Activated effector memory CD4-positive, alpha-beta T cell treated with anti-CD3 and anti-CD28 coated beads, Interleukin-2, amount 50 U/mL, for 16 hours (primary cell): ENCODE measurements at places on chromosomes 12 and 14.
A peak's percentile ranks its signal among the peaks of the same experiment; 100 is the strongest.

- no peak for DNase-seq
These were observed 71.4 kb downstream of the GNS start for GRCh38 chr12:64687816-64688215.

GRCh38 chr14:101125313-101125712, 221.8 kb upstream of the RTL1 start:
- no peak for DNase-seq

DNA sequence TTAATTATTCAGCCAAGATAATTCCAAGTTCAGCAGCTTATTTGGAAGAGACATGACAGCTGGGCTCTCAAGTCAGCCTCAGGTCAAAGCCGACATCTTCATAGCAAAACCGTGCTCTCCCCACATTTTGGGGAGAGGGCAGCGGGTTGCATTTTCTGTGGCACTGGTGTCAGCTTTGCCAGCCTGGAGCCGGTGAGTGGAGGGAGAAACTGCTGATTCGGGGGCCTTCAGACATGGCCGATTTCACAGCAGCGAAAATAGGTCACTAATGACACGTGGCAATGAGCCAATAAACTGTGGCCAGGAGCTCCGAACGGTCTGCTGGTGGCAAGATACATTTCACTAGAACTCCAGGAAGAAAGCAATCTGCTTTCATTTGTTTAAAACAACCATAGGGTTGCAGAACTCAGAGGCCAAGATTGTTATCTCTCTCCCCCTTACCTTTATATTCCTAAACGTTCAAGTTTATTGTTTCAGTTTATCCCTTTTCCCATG, 173.2 kb downstream of the CAND1 start:
- DNase-seq, result no peak

- no peak for DNase-seq
These were observed 130.3 kb upstream of the FUT8 start for GRCh38 chr14:65281991-65282895.

DNA sequence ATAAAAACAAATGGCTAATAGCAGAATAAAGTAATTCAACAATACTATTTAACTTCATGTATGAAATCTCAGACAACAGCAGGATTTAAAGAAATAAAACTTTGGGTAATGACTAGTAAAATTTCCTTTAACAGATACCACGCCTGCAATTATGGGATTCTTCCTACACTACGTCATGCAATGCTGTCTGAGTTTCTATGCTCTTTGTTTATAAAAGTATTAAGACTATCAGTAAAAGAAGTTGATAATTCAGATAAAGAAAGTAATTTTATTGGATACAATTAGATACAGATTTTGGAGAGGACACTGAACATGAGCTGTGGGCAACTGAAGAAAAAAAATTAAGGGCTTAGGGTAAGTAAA, 308.4 kb upstream of the LRFN5 start:
- no peak for DNase-seq

DNA sequence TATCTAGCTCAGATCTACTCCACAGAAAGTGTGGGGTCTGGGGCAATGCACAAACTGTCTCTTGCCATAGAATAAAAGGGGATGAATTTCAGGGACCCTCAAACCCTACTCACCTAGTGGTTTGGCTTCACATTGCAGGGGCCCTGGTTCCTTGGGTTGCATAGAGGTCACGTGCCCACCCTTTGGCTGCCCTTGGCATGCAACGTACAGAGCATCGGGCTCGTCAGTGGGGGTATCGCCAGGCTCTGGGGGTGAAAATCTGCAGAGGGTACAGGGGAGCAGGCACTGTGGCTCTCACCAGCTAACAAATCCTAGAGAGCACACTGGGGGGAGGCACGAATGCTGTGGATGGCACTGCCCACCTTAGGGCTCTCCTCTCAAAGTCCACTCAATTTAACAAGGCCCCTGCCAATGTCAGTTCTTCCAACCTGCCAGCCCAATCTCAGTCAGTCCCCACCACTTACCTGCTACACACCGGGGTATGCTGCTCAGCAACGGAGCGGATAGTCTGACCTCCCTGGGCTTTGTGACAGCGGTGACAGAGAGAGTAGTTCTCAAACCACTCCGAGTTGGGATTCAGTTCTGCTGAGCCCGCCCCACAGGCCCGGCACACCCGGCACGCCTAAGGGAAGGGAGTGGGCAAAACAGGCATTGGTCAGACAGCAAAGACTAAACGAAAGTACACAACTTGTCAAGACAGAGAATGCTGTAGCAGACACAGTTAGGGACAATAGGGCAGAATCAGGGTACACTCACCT, 8.0 kb downstream of the KMT2D start:
- DNase-seq, result no peak

DNA sequence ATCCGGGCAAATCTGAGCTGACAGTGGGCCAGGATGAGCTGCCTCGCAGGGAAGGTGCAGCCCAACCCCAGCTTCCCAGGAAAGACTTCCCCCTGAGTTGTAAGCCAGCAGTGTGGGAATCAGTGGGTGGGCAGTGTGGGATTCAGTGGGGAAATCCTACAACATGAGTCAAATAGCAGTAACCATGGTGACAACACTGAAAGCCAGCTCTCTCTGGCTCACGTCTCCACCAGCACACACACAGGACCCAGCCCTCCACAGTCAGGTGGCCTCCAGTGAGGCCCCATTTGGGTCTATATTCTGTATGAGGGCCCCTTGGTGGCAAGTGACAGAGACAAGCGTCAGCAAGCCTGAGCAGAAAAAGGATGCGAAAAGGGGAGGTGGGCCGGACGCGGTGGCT, 6.0 kb upstream of the LGALS3 start:
- DNase-seq, result no peak

DNA sequence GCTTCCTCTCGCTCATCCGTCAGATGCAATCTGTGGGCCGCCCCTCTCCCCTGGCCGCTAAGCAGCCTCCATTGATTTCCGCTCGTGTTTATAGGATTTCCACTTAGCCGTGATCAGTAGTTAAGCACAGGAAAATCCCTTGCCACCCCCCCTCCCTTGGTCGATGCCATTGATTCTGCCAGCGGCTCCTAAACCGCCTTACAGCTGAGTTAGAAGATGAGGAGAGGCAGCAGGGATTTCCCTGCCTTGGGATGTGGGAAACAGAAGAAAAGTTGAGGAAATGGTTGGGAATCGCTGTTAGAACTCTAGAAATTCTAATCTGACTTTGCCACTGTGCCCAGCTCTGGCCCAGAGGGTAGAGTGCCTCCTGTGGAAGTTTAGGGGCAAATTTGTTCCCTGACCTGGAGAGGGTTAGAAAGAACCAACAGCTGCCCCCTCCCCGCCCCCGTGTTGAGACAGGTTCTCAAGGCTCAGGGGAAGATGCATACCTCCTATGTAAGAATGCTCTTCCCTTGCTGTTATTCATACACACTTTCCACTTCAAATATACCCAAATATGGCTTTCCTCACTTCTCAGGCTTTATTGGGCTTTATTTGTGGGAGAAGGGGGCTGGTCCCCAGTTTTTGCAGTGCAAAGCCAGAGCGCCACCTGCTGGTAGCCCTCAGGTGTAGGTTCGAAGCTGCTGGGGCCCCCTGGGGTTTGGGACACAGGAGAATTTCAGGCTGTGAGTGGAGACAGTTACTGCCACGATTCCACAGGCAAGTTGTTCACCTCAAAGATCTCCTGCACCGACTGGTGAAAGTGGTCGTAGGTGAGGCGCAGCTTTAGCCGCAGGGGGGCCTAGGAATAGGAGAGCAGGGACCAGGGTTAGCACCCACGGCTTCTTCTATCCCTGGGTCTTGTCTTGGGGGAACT, 3.2 kb downstream of the THTPA start:
- peak; percentile 89 for DNase-seq

DNA sequence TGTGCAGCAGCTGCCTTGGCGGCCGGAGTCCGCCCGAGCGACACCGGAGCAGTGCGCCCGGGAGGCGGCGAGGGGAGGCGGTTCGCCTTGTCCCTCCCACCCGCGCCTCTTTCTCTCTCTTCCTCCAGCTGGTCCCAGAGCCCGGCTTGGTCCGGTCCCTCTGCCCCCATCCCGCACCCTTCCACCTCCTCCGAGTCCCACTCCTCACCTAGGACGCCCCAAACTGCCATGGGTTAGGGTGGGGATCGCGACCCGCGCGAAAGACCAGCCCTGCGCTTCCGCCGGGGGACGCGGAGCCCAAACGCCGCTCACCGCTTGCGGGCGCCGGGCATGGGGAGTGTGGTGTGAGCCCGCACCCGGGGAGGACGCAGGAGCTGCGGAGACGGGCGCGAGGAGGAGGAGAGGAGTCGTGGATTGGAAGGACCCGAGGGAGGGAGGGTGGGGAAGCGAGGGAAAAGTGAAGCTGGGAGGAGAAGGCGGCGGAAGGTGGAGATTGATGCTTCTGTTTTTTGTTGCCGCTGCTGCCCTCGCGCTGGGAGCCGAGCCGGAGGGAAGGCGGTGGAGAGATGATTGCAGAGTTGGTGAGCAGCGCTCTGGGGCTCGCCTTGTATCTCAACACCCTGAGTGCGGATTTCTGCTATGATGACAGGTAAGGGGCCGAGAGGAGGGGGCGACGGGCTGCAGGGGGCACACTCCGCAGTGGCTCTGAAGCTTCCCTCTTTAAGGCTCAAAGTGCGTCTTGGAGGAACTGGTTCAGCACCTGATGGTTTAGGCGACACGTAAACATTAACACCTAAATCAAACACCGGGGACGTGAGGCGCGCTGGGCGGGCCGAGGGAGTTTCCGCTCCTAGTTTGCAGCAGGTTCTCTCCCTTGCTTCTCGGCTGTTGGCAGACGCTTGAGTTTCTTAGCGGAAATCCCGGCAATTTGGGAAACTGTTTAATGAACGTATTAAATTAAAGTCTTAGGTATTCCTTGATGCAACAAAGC, 610 bp downstream of the TMTC2 start:
- DNase-seq, result peak; percentile 86

DNA sequence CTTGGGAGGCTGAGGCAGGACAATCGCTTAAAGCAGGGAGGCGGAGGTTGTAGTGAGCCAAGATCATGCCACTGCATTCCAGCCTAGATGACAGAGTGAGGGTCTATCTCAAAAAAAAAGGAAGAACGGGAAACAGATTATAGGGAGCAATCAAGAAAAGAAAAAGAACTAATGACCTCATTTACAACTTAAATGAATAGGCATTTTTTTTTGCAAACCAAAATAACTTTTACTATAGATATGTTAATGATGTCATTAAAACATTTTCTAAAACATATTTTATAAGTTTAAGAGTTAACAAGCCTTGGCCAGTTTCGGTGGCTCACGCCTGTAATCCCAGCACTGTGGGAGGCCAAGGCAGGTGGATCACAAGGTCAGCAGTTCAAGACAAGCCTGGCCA, 6.8 kb upstream of the RESF1 start:
- DNase-seq, result no peak

GRCh38 chr14:98964171-98964570, 307.8 kb downstream of the BCL11B start:
- DNase-seq, result no peak

DNA sequence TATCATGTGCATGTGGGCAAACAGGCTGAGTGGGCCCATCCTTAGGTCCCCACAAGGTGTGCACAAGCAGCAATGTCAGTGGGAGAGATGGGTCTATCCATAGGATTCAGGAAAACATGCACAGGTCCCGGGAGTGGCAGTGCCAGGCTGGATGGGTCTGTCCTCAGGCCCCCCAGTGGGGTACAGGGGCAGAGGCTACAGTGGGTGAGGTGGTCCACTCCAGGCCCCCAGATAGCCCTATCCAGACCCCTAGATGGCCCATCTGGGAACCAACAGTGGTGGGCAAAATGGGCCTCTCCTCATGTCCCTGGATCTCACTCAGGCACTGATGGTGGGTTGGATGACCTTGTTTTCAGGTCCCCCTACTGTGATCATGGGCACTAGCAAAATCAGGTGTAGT, 277.8 kb upstream of the SYT1 start:
- no peak for DNase-seq

DNA sequence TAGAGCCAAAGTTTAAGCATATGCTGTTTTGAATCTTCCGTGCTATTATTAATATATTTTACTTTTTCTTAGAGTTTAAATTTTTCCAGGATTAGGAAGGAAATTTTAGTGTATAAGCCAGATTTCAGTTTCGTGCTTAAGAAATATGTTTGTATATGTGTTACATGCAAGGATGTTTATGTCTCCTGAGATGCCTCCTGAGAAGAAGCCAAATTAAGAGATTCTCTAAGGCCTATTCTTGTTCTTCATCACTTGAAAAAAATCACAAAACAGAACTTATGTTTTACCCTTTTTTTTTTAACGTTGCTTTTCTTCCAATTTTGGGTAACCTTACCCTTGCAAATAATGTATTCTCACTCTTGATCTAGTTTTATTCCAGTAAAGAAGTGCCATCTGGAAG, 412.7 kb downstream of the TMTC2 start:
- DNase-seq, result no peak

DNA sequence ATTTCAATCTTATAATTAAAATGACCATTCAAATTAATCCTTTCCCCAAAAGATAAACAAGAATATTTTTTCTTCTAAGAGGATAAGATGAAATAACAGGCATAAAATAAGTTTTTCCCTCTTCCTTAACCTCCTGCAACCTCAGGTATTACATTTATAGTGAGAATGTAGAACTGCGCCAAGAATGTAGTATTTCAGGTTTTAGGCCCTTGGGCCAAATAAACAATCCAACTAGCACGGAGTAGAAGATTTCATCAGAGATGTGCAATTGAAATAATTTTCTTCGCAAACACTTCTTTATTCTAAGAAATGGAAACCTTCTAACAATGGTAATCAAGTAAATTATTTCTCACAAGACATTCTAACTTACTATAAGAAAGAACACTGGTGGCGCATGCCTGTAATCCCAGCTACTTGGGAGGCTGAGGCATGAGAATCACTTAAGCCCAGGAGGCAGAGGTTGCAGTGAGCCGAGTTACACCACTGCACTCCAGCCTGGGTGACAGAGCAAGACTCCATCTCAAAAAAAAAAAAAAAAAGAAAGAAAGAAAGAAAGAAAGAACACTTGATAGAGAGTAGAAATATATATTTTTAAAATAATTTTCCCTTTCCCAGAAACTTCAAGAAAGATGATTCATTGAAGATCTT, 100.8 kb downstream of the TAOK3 start:
- DNase-seq, result no peak

DNA sequence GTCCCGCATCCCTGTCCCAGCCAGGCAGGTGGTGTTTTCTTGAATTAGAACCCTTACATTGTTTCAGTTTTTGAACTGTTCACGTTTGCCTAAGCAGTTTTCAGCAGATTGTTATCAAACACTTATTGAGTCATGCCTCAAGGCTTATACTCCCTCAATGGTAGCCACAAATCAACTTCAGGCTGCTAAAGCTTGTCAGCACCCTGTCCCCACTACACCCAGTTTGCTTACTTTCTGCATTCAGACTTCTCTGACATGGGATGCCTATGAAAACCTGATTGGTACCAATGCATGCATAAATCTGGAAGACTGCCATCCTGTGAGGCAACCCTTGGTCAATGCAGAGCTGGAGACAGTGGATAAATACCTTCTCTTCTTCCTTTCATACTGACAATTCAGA, 225.4 kb downstream of the BTG1 start:
- no peak for DNase-seq

GRCh38 chr12:56221232-56221756, 428 bp downstream of the RNF41 start:
- DNase-seq, result no peak
